SK-N-DZ (cell line): ENCODE measurements at places on chromosomes 7 and 10.

GRCh38 chr10:100600218-100600617 lies 64.5 kb downstream of the HIF1AN start:
- DNase-seq = no peak

GRCh38 chr7:69208848-69209247 lies 389.4 kb upstream of the AUTS2 start:
- DNase-seq = no peak

DNA sequence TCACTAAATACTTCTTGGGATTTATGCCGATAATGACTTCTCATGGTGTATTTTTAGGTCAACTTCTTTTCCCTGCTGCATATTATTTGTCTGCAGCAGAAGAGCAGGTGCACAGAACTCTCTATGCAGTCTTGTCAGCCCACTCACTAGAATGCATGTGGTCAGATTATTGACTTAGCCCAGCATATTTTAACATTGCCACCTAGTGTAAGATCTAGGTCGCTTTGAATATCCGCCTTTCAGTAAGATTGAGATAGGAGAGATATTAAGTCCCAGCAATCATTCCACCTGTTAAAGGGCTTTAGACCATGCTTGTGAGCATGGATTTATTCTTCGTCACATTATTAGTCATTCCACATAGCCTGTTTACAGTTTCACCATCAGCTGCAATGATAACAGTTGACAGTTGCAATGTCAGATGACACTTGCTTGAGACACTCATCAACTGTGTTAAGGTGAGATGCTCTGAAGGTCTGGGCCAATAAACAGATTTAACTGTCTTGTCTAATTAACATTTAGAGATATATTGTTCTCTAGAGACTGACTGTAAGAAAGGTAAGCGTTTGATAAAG lies 491.7 kb downstream of the ARL4A start:
- DNase-seq = no peak

DNA sequence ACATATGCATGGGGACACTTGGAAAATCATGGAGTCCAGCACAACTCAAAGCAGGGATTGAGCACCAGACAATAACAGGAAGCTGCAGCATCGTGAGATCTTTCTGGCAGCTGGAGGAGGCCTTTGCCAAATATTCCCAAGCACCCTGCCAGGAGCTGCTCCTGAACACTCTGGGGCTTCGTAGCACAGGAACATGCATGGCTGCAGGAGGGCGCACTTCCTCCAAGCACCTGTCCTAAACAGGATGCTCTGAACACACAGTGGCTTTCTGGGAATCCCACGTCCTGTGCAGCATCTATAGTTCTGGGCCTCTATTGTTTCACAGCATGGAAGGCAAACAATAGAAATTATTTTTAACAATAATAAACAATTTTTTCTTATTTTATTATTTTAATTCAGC lies 4.1 kb downstream of the ABLIM1 start:
- no peak for DNase-seq

DNA sequence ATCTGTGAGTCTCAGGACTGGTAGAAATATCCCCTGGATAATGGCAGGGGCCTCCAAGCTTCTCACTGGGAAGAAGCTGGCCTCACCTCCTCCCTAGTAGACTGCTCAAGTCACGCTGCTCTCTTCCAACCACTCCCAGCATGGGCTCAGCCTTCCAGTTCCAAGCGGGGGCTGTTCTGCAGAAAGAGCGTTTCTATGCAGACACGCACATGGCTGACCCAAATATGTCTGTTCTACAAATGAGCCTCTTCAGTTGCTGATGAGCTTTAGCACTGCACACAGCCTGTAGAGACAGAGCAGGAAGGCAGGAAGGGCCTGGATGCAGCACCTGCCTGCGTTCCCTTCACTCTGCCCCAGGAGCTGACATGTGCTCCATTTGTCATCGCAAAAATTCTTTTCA lies 523.9 kb upstream of the MGMT start:
- no peak for DNase-seq

DNA sequence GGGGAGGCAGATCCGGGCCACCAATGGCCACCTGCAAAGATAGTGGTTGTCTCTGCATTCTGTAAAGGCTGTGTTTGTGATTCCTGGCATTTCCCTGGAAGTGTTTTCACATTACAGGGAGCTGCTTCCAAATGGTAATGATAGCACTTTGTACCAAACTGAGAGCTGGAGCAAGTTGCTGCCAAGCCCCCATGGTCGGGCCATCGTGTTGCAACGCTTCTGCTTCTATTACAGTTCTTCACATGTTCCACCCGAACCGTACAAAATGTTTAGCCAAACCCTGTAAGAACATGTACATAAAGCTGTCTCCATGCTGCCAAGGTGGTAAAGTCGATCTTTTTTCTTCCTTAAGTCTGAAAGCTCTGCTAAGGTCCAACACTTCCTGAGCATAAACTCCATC lies 397.7 kb upstream of the NFE2L3 start:
- DNase-seq = no peak

DNA sequence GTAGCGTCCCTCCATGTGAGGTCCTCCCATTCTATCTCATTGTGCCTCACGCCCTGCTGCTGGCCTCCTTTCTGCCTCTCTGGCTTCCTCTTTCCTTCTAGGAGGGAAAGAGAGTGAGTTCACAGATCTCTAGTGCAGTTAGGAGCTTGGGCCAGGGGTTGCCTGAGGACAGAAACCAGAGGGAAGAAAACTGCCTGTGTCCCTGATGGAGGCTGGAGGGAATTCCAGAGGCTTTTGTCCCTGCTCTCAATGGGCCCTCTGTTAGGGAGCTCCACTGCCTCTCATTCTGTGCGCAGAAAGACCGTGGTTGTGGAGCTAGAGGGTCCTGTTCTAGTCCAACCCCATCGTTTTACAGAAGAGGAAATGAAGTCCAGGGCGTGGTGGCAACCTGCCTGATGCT lies 4.6 kb downstream of the MARVELD1 start:
- DNase-seq = no peak

GRCh38 chr10:88565072-88565471 lies 18.0 kb downstream of the RNLS start:
- peak; percentile 24 for DNase-seq

DNA sequence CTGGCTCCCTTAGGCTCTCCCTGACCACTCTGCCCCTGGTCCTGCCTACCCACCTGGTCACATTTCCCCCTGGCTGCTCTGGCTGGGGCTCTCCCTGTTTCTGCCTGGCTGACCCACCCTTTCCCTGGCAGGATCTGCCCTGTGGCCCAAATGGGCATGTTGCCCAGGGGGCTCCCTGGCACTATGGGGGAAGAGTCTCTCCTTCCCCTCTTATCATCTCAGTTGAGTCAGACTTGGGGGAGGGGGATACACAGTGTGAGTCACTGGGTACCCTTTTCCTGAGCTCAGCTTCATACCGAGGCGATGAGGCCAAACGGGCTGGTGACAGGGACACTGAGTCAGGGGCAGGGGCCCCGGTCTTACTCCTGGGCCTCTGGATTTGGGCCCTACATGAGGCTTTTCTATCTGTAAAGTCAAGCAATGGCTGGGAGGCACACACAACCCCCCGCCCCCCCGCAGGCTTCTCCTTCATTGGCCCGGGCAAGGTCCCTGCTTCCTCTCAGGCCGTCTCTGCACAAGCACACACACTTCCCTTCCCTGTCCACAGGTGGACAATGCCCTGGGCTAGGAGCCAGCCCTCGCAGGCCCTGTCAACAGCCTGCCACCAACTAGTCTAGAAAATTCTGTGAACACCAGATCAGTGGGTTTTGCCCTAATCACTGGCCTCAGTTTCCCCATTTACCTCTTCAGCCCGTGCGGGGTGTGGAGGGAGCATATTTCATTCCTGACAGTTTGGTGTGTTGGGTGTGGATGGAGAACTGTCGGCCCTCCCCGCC lies 627 bp upstream of the FLNC start:
- peak; percentile 21 for DNase-seq
